Dorsolateral prefrontal cortex (tissue), 122 donors: ENCODE measurements at places on chromosomes 3 and 15.

DNA sequence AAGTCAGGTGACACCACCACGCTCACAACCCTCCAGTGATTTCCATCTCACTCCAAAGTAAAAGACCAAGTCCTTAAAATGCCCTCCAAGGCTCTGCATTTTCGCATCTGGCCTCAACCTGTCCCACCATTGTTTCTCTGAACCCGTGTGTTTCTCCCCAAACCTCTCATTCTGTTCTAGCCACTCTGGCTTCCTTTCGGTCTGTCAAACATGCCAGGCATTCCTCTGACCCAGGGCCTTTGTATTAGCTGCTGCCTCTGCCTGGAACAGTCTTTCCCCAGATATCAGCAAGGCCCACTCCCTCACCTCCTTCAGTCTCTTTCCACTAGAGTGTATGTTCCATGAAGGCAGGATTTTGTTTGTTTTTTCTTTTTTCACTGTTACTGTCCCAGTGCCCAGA lies 16.0 kb downstream of the MAP2K5 start:
- DNase-seq, result no peak

DNA sequence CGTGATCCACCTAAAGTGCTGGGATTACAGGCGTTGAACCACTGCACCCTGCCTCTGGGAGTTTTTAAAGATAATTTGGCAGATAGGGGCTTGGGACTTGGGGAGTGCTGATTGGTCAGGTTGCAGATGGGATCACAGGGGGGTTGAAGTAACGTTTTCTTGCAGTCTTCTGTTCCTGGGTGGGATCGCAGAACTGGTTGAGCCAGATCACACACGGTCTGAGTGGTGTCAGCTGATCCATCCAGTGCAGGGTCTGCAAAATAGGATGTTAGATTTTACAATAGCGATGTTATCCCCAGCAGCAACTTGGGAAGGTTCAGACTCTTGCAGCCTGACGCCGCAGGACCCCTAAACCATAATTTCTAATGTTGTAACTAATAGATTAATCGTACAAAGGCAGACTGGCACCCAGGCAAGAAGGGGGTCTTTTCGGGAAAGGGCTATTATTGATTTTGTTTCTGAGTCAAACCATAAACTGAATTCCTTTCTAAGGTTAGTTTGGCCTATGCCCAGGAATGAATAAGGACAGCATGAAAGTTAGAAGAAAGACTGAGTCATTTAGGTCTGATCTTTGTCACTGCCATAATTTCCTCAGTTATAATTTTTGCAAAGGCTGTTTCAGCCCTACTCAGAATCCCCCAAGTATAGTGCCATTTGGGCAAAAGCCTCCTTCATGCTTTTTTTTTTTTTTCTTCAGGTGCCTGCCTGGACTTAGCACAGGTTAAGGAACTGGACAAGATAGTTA lies 1.5 kb upstream of the CA12 start:
- no peak for DNase-seq

DNA sequence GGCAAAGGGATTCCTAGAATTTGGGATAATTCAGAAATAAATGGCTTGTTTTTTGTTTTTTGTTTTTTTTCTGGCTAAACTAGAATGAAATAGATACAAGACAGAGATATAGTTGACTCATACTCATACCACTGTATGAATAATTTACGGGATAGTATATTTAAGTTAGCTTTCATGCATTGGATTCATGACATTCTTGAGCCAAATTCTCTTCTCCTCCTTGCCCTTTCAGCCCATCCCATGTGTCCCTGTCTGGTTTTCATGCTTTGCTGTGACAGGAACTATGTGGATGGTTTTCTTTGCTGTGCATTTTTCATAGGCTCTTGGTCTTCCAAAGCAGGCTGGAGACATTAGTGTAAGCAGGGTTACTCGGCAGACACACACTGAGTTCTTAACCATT lies 66.6 kb upstream of the UMPS start:
- DNase-seq, result no peak

- DNase-seq, result peak; percentile 74
Observed at GRCh38 chr15:48644827-48645557, 517 bp downstream of the FBN1 start.

DNA sequence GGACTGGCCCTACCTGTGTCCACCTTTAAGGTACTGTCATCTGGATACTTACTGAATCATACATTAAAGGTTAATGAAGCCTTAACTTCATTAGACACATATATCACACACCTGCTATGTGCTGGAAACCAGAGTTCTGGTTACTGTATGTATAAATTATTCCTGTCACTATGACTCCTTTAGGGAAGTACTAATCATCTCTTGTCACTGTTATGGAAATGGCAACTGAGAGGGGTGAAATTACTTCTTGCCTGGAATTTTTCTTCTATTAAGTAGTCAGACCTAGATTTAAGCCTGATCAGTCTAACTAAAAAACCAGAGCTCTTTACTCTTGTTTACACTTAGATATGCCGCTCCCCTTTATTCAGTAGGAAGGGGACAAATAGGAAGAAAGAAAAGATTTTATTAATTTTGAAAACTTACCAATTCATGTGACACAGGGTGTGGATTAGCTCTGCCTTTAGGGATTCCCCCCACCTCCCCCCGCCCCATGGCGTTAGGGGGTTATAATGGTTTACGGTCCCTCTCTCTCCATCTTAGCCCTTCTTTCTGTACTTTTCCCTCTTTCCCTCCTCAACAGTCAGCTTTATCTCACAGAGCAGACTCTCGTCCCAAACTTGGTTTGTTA lies 152.5 kb downstream of the KLHL25 start:
- DNase-seq, result no peak

- no peak for DNase-seq
Observed at GRCh38 chr3:194069421-194070219, 66.3 kb upstream of the HES1 start.

GRCh38 chr15:99630607-99631131 lies 64.9 kb downstream of the MEF2A start:
- no peak for DNase-seq

GRCh38 chr3:46671541-46672348 lies 21.7 kb downstream of the ALS2CL start:
- no peak for DNase-seq

GRCh38 chr3:42655980-42656679 lies 2.6 kb downstream of the ZBTB47 start:
- peak; percentile 58 for DNase-seq

DNA sequence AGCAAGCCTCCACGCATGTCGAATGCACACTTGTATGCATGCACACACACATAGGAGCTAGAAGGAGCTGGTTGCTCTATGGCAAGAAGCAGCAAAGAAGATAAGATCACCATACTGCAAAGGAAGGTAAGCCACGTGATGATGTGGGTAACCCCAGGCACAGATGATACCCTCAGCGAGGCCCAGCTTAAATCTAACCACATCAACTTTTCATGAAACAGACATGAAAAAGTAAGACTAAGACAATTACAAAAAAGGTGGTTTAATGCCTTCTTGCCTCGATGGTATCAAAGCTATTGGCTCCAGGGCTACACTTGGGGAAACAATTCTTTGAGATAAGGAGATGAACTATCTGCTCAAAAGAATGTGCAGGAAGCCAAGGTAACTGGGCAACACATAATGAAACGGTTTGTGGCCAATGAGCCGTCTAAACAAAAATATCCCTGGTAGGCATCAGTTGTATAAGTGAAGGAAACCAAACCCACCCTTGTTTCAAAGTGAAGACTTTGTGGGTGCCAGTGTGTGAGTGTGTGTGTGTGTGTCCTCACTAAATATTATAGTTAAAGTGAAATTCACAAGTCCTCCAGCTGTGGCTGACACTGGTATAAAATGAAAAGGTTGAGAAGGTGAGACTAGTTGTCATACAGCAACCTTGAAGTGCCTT lies 365.7 kb upstream of the ICE2 start:
- DNase-seq, result no peak

DNA sequence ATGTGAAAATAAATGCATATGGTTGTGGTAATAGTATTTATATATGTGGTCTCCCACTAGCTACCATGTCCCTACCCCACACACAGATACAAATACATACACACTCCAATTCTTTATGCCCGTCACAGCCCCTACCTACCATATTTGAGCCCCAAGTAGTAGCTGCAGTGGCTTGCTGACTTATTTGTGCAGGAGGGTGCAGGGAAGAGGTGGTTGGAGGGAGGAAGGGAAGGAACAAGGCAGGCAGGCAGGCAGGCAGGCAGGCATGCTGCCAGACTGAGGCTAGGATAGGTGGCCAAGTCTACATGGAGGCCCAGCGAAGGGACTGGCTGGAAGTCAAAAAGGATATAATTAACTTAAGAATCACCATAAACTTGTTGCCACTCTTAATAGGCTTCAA lies 82.9 kb downstream of the SCN11A start:
- no peak for DNase-seq

GRCh38 chr3:46492890-46493547 lies 4.8 kb upstream of the RTP3 start:
- DNase-seq, result no peak

GRCh38 chr3:46668116-46668515 lies 25.4 kb downstream of the ALS2CL start:
- DNase-seq, result no peak

- DNase-seq, result no peak
Observed at GRCh38 chr3:14204515-14205284, 26.1 kb downstream of the LSM3 start.

- no peak for DNase-seq
Observed at GRCh38 chr3:58989955-58990354, 59.9 kb downstream of the CFAP20DC start.

DNA sequence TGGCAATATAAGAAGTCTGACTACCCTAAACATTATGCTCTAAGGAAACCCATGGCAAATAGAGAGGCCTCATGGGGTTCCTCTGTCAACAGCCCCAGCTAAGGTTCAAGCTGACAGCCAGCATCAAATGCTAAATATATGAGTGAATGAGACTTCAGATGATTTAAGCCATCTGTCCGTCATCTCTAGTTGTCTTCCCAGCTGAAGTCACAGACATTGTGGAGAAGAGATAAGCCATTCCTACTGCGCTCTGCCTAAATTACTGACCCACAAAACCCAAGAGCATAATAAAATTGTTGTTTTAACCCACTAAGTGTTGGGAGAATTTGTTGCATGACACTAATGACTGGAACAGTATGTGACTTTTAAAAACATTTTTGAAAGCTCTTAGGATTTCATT lies 87.3 kb upstream of the IGSF10 start:
- no peak for DNase-seq

- DNase-seq, result no peak
Observed at GRCh38 chr3:114646526-114646925, 352.7 kb downstream of the TIGIT start.

GRCh38 chr3:35932995-35933394 lies 293.7 kb downstream of the ARPP21 start:
- DNase-seq, result no peak

- DNase-seq, result no peak
Observed at GRCh38 chr15:40755812-40756208, 756 bp upstream of the RMDN3 start.

DNA sequence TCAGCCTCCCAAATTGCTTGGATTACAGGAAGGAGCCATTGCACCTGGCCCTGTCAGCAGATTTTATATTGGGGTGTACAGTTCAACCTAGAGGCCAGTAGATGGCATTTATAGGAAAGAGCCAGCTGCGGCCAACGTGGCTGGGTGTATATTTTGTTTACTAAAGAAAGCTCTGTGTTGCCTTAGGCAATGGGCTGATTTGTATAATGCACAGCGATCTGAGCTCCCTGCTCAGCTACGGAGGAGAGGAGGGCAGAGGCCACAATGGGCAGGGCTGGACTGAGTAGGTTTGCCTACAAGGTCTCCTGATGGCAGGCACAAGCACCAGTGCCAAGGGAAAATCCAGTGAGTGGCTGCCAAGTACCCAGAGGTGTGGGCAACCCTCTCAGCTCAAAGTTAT lies 282.4 kb downstream of the ARPP21 start:
- no peak for DNase-seq

GRCh38 chr3:187978433-187979011 lies 175.4 kb upstream of the LPP start:
- no peak for DNase-seq

- no peak for DNase-seq
Observed at GRCh38 chr3:30204126-30204525, 402.3 kb upstream of the TGFBR2 start.

- DNase-seq, result peak; percentile 11
Observed at GRCh38 chr3:21938267-21938681, 187.3 kb upstream of the ZNF385D start.

DNA sequence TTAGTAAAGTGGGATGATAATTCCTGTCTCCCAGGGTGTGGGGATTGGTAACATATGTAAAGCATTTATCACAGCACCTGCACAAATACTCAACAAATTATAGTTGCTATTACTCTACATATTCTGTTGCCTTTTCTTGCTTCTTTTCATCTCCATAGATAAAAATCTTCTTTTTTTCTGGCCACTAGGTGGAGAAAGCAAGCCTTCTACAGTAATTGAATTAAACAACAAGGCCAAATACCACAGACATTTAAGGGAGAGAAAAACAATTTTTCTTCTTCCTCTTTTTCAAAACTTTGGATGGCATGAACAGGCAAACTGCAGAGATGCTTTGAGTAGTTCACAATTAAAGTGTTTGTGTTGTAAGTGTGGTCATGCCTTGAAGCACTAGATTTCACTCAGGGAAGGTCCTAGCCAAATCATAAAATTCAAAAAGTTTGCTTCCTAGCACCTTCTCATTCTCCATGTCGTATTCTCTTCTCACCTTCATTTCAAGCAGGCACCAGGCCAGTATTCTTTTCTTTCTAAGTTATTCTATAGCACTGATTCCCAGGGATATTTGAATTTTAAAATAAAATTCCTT lies 493.4 kb upstream of the TGFBR2 start:
- DNase-seq, result no peak

DNA sequence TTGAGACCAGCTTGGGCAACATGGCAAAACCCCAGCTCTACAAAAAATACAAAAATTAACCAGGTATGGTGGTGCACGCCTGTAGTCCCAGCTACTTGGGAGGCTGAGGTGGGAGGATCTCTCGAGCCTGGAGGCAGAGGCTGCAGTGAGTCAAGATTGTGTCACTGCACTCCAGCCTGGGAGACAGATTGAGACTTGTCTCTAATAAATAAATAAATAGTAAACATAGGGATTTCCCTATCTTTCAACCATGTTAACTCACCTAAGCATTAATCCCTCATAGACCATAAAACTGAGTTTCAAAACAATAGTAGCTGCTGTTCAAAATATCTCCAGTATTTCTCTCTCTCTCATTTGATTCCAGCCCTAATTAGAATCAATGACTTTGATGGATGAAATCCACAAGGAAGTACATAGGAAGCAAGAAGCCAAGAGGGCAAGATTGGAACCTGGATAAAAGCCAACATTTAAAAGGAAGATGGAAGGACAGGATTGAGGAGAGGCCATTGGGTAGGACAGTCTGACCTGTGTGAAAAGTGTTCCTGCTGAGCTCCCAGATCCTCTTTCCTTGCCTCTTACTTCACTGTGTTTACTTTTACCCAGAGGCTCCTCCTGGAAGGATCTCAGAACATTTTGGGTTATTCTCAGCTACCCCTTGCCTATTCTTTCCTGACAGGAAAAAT lies 12.4 kb upstream of the TTBK2 start:
- DNase-seq, result no peak
